ENCODE measurements at places on chromosomes 3 and 15.

DNA sequence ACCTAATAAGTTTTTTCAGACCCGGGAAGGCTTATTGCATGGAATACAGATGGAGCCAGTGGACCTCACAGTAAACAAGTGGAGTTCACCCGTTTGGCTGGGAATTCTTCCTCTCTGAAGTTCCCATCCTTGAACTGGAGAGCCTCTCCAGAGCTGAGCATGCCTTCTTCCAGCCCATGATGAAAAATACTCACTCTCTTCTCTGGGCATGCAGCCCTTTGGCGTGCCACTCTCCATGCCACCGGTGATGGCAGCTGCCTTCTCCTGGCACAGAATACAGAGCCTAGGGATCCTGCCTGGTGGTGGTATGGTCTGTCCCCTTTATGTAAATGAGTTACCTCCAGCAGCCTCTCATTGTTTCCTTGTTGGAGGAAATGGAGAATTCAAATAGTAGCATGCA lies 150.8 kb downstream of the LEKR1 start:
- DNase-seq = no peak

GRCh38 chr3:53200501-53201498 lies 39.8 kb downstream of the PRKCD start:
- no peak for DNase-seq

- DNase-seq = no peak
Observed at GRCh38 chr15:70055601-70056051, 42.1 kb downstream of the TLE3 start.

DNA sequence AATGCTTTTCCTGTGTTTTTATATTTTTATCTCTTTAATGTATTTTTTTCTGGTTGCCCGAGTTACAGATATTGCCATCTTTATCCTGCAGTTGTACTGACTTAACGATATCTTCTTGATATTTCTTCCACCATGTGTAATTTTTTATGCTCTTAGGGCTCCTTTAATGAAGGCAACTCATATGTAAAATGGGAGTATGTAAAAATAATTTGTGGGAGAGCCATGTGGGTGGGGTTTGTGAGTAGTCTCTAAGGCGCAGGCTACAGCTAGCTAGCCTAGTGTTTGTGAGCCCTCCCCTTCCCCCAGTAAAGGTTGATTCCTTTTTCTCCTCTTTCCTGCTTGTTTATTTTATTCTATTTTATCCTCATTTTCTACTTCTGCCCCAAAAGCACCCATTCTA lies 38.1 kb downstream of the UBE2E1 start:
- DNase-seq = no peak

GRCh38 chr3:130705501-130705900 lies 41.1 kb downstream of the PIK3R4 start:
- no peak for DNase-seq

- DNase-seq = no peak
Observed at GRCh38 chr3:179355996-179356395, 8.5 kb downstream of the MFN1 start.

DNA sequence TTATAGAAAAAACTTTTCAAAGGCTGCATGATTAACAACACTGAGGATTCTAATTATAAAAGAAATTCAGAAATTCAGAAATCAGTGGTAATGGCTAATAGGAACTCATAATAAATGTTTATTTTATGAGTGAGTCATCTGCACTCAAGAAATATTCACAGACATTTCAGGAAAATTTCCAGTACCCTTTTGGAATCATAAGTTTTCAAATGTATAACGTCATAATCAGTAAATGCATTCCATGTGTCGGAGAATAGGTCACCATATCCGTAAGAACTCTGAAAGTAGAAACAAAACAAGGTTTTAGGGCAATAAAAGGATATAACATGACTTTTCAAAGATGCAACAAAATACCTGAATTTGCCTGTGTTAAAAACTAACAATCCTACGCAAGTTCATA lies 24.7 kb downstream of the EOGT start:
- no peak for DNase-seq

DNA sequence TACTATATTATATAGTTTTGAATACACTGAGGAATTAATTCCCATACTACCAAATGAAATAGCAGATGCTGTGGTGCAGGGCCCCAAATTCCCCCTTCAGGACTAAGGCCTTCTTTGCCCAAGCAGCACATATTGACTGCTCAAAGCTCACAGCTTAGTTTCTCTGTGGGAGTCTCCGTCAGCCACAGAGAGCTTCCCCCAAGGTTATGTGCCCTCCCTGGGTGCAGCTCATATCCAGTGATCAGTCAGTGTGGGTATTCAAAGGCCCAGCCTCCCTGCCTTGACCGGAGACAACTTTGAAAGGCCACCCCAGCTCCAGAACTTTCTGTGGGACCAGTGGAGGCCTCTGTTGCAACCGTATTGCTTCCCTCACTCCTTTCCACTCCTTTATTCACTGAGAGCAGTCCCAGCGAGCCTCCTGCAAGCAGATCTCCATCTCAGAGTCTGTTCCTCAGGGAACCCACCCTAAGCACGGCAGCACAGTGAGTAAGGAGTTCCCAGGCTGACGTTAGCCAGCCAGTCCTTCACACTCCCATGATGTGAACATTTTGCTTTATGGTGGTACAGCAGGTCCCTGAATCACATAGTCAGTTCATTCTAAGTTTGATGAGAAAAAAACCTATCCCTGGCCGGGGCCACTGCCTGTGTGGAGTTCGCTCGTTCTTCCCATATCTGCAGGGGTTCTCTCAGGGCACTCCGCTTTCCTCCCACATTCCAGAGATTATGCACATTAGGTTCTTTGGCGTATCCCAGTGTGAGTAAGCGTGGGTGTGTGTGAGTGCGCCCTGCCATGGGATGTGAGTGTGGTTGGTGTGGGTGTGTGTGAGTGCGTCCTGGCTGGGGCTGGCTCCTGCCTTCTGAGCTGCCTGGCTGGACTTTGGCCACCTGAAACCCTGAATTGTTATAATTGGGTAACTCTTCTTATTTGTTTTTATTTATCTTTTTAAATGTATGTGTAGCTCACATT lies 64.4 kb upstream of the PPARG start:
- no peak for DNase-seq

- DNase-seq = no peak
Observed at GRCh38 chr3:39388741-39389248, 5.6 kb downstream of the SLC25A38 start.

- DNase-seq = no peak
Observed at GRCh38 chr3:77186728-77187127, 146.8 kb downstream of the ROBO2 start.

DNA sequence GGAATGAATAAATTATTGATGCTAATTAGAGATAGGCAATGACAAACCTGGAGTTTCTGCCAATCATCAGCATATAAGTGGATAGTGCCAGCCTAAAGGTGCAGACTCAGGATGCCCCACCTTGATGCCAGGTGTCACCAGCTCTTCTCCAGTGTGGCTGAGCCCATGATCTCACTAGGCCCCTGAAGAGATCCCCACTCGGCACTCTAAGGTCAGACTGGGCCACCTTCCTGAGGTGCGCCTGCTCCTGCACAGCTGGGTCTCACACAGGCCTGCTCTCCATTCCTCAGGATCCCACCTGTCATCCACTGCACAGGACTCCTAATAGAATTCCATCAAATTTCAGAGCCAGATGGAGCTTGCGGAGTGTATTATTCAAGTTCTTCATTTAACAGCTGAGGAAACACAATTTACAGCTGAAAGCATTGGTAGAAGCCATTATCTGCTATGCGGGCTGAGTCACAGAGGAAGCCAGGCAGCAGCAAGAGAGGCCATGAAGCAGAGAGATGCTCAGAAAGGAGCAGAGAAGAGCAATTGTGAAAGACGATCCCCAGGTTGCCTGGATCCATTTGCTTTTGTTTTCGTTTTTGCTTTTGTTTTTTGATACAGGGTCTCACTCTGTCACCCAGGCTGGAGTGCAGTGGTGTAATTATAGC lies 25.1 kb upstream of the FSTL1 start:
- no peak for DNase-seq
